ENCODE measurements at places on chromosomes 16 and 17.

DNA sequence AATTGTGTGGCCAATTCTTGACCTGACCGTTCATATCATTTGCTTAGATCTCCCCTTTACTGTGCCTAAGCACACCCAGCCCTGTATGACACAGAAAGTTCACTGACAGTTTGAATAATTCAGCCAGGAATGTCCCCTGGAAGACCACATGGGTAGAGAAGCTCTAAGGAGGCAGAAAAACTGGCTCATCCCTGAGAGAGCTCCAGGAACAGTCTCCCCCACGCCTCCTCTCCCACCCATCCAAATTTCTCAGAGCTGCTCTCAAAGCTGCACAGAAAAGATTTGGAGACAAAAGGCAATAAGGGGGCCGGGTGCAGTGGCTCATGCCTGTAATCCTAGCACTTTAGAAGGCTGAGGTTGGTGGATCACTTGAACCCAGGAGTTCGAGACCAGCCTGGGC is 11.2 kb downstream of the PRAC1 start:
- no peak for DNase-seq
- H3K27me3 ChIP-seq: peaks cover 14% of the 10 kb centered on the region
- H3K4me3 ChIP-seq: no peak overlapping the region
- no peaks in the 10 kb centered on the region for H3K36me3 ChIP-seq
- no peaks in the 10 kb centered on the region for H3K4me1 ChIP-seq
- no peak overlapping the region for H3K27ac ChIP-seq

DNA sequence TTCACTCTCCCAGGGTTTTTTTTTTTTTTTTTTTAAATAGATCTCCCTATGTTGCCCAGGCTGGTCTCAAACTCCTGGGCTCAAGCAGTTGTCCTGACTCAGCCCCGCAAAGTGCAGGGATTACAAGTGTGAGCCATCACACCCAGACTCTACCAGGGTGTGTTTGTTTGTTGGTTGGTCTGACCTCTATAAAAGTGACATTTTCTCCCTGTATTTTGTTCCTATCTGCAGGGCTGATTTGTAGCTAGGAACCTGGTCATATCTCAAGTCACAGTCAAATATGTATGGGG is 46.3 kb upstream of the B4GALNT2 start:
- no peak overlapping the region for H3K27ac ChIP-seq
- no peak overlapping the region for H3K4me3 ChIP-seq
- H3K36me3 ChIP-seq: no peaks in the 10 kb centered on the region
- no peaks in the 10 kb centered on the region for H3K27me3 ChIP-seq

- H3K4me3 ChIP-seq: no peak overlapping the region
- no peaks in the 10 kb centered on the region for H3K27me3 ChIP-seq
- no peak for DNase-seq
- H3K36me3 ChIP-seq: peaks cover 37% of the 10 kb centered on the region
Observed at GRCh38 chr16:70760221-70760620, 40.7 kb downstream of the VAC14 start.

- no peaks in the 10 kb centered on the region for H3K27me3 ChIP-seq
- no peak overlapping the region for H3K27ac ChIP-seq
- H3K36me3 ChIP-seq: peaks cover 21% of the 10 kb centered on the region
- no peak overlapping the region for H3K4me3 ChIP-seq
- peaks cover 8% of the 10 kb centered on the region for H3K4me1 ChIP-seq
Observed at GRCh38 chr17:62062944-62063343, 2.1 kb downstream of the MED13 start.

DNA sequence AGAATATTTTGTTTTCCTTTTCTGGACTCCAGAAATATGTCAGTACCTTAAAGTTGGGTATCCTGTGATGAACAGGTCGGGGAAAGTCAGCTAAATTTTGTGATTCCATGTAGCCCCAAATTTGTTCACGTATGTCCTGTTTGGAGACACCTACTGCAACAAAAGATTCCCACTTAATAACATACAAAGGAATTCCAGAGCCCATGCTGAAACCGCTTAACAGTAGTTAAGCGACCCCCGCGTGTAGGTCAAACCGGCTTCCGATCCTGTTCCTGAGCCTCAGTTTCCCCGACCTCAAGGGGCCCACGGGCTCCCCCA is 477 bp downstream of the MTHFSD start:
- H3K4me1 ChIP-seq: peaks cover 18% of the 10 kb centered on the region
- H3K27ac ChIP-seq: peak overlapping the region; percentile 88
- H3K36me3 ChIP-seq: peaks cover 2% of the 10 kb centered on the region
- H3K4me3 ChIP-seq: peak overlapping the region; percentile 86
- no peaks in the 10 kb centered on the region for H3K27me3 ChIP-seq
- DNase-seq: no peak

- DNase-seq: no peak
- H3K36me3 ChIP-seq: no peaks in the 10 kb centered on the region
- H3K27ac ChIP-seq: no peak overlapping the region
- peaks cover 2% of the 10 kb centered on the region for H3K27me3 ChIP-seq
Observed at GRCh38 chr17:41718287-41718645, 6.1 kb downstream of the GAST start.

DNA sequence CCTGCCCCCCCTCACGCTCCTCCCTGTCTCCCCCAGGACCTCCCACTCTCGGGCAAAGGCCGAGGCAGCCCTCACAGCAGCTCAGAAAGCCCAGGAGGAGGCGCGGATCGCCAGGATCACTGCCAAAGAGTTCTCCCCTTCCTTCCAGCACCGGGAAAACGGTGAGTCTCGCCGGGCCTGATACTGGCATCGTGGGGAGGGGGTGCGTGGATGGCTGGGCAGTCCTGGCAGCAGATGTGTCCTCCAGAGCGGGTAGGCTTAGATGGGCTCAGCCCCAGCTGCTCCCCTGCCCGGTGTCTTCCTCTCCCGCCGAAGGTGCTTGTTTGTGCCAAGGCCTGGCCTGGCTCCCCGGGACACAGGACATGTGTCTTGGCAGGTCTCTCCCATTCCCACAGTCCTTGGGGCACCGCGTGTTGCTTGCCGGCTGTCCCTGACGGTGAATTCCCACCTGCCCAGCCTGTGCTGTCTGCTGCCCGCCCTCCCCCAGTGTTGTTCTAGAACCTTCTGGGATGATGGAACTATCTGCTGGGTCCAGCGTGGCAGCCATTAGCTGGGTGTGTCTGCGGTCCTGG is 81.6 kb downstream of the KLHDC4 start:
- H3K27me3 ChIP-seq: no peaks in the 10 kb centered on the region
- H3K27ac ChIP-seq: no peak overlapping the region
- peaks cover 6% of the 10 kb centered on the region for H3K4me1 ChIP-seq
- no peaks in the 10 kb centered on the region for H3K36me3 ChIP-seq
- DNase-seq: no peak
- no peak overlapping the region for H3K4me3 ChIP-seq

DNA sequence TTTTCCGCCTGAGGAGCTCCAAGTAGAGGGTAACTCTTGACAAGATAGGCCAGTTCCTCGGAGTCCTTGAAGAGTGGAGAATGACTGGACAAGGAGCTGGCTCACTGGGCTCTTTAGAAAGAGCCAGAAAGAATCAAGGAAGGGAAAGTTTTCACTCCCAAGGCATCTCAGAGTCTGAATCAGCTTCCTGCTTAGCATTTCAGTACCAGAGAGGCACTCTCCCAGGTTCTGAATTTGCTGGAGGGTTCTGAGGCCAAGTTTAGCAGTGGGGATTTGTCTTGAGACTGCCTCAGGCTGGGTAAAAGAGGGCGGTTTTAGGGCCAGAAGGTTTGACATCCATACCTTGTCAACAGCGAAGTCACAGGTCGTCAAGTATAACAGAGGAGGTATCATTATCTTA is 25.5 kb downstream of the GP2 start:
- H3K4me1 ChIP-seq: no peaks in the 10 kb centered on the region
- no peak for DNase-seq
- no peaks in the 10 kb centered on the region for H3K27me3 ChIP-seq
- H3K27ac ChIP-seq: no peak overlapping the region
- H3K4me3 ChIP-seq: no peak overlapping the region

DNA sequence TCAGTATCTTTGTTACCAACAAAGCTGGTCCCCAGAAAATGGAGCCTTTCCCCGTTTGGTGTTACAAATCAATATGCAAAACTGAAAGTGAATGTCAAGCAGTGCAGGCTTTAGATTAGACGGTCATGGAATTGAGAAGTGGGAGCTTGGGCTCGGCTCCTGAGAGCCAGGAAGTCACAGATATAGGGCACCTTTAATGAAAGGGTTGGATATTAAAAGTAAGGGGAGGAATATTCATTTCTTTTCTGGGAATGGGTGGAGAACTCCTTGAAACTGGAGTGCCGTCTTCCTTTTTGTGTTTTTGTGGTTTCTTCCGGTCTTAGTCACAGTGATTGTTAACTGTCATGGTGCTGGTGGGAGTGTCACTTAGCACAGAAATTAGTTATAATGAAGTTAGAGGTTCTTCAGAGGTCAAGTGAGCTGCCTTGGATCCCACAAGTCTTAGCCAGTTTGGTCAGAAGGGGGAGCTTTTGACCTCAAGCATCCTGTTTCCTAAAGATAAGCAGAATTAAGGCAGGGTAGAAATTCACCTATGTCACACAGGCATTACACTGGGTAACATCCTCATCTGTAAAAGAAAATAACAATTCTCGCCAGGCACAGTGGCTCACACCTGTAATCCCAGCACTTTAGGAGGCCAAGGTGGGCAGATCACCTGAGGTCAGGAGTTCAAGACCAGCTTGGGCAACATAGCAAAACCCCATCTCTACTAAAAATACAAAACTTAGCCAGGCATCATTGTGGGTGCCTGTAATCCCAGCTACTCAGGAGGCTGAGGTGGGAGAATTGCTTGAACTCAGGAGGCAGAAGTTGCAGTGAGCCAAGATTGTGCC is 9.6 kb upstream of the EIF1 start:
- no peaks in the 10 kb centered on the region for H3K27me3 ChIP-seq
- H3K4me3 ChIP-seq: peak overlapping the region; percentile 38
- H3K27ac ChIP-seq: peak overlapping the region; percentile 88

- no peak overlapping the region for H3K4me3 ChIP-seq
- DNase-seq: no peak
- no peaks in the 10 kb centered on the region for H3K4me1 ChIP-seq
- H3K27ac ChIP-seq: no peak overlapping the region
- H3K27me3 ChIP-seq: no peaks in the 10 kb centered on the region
- no peaks in the 10 kb centered on the region for H3K36me3 ChIP-seq
Observed at GRCh38 chr16:88415713-88416323, 33.1 kb downstream of the ZNF469 start.

DNA sequence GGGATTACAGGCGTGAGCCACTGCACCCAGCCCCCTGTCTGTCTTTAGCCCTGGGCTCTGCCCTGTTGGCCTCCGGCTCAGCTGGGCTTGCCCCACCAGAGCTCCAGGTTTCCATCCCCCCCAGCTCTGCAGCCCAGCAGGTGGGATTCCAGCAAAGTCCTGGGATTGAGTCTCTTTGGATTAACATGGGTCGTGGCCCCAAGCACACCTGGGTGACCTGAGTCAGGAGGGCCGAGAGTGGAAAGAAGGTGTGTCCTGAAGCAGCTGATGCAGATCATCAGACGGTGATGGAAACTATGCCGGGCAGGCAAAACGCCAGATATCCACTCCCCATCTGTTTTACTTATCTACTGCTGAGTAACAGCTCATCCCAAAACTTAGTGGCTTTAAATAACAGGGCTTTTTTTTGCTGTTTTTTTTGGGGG is 72.5 kb downstream of the KNOP1 start:
- H3K36me3 ChIP-seq: peaks cover 20% of the 10 kb centered on the region
- H3K4me1 ChIP-seq: peaks cover 5% of the 10 kb centered on the region
- H3K27ac ChIP-seq: no peak overlapping the region
- no peak overlapping the region for H3K4me3 ChIP-seq
- no peak for DNase-seq
- no peaks in the 10 kb centered on the region for H3K27me3 ChIP-seq

- H3K36me3 ChIP-seq: no peaks in the 10 kb centered on the region
- no peaks in the 10 kb centered on the region for H3K27me3 ChIP-seq
- peaks cover 50% of the 10 kb centered on the region for H3K4me1 ChIP-seq
Observed at GRCh38 chr16:525520-526180, 1.9 kb upstream of the CAPN15 start.

GRCh38 chr17:59617156-59617732 is 2.5 kb upstream of the CLTC start:
- no peaks in the 10 kb centered on the region for H3K36me3 ChIP-seq
- H3K27ac ChIP-seq: no peak overlapping the region
- H3K27me3 ChIP-seq: no peaks in the 10 kb centered on the region
- no peak overlapping the region for H3K4me3 ChIP-seq

GRCh38 chr17:42005166-42005565 is 12.1 kb downstream of the DNAJC7 start:
- no peak for DNase-seq
- H3K27ac ChIP-seq: no peak overlapping the region
- H3K27me3 ChIP-seq: no peaks in the 10 kb centered on the region
- H3K4me1 ChIP-seq: peaks cover 6% of the 10 kb centered on the region

GRCh38 chr16:29646947-29647346 is 16.1 kb upstream of the SPN start:
- H3K36me3 ChIP-seq: no peaks in the 10 kb centered on the region
- no peak overlapping the region for H3K27ac ChIP-seq
- no peak for DNase-seq
- peaks cover 23% of the 10 kb centered on the region for H3K4me1 ChIP-seq
- no peaks in the 10 kb centered on the region for H3K27me3 ChIP-seq

DNA sequence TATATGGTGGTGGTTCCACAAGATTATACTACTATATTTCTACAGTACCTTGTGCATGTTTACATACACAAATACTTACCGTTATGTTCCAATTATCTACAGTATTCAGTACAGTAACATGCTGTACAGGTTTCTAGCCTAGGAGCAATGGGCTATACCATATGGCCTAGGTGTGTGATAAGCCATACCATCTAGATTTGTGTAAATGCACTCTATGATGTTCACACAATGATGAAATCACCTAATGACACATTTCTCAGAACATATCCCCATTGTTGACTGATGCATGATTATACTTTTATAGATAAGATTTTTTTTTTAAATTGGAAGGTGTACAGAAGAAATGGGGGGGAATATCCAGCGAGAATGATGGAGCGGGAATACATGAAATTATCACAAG is 123.0 kb upstream of the TOB1 start:
- H3K4me1 ChIP-seq: no peaks in the 10 kb centered on the region
- H3K27ac ChIP-seq: no peak overlapping the region
- no peak for DNase-seq
- H3K4me3 ChIP-seq: no peak overlapping the region

DNA sequence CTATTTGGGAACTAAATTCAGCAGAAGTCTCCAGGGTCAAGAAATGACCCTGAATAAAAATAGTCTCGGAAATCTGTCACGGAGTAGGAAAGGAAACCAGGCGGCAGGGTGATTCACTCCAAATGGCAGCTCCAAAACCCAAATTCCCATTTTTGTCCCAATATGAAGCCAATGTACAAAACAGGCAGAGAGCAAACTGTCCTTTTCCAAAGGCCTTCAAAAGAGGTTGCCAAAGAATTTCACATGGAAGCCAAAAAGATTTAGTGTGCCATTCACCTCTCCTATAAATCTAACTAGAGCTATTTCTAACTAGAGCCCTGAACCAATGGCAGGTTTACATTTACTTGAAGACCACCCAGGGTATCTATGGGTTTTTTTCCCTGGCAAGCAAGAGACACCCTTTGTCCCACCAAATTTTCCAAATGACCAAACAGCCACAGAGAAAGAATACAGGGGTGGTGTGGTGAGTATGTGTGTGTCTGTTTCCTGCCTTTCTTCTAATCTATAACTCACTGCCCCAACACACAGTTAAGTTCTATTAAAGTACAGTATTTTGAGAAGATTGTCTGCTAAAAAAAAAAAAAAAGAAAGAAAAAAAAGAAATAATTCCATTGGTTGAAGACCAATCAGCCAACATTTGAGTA is 6.8 kb downstream of the MYO1D start:
- DNase-seq: no peak
- no peaks in the 10 kb centered on the region for H3K27me3 ChIP-seq
- no peak overlapping the region for H3K4me3 ChIP-seq
- H3K4me1 ChIP-seq: no peaks in the 10 kb centered on the region
- no peak overlapping the region for H3K27ac ChIP-seq

Measured in natural killer cell (primary cell).